ENCODE measurements at places on chromosomes 5 and 9.
A peak's percentile ranks its signal among the peaks of the same experiment; 100 is the strongest.

GRCh38 chr9:87818308-87818707, 64.4 kb upstream of the SPATA31E1 start:
- no peak for DNase-seq

DNA sequence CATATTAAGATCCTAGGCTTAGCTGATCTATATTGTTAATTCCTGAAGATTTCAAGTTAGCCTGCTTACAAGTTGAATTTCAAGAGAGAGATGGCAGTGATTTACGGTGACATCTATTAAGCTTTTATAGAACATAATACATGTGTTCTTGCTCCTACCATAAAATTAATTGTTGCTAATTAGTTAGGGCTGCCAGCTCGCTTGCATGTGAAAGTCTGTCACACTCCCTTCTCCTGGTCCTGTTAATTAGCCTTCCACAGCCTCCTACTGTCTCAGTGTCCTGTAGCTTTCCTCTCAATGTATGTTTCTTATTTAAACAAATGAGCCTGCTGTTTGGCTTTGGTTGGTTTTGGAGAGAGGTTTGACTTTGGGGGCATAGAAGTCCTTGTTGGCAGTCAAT, 247.2 kb downstream of the NTRK2 start:
- no peak for DNase-seq

DNA sequence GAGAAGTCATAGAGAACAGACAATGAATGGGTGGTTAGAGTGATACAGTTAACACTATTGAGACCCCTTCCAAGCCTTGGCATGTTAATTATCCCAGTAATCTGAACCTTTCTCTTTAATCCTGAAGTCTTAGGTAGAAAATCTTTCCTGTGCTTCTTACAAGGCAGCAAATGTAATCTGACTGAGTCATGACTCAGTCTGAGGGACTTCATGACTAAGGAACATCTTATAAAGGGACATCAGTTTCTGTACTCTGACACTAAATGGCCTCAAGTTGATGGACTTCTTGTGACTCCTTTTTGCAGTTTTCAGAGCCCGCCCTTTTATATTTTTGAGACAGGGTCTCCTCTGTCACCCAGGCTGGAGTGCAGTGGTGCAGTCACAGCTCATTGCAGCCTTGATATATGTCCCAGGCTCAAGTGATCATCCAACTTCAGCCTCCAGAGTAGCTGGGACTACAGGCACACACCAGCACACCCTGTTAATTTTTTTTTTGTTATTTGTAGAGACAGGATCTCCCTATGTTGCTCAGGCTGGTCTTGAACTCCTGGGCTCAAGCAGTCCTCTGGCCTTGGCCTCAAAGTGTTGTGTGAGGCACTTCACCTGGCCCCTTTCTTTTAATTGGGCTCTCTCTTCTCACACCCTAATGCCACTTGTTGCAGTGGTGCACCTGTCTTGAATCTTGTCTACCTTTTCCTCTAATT, 9.5 kb downstream of the EXOSC3 start:
- no peak for DNase-seq

DNA sequence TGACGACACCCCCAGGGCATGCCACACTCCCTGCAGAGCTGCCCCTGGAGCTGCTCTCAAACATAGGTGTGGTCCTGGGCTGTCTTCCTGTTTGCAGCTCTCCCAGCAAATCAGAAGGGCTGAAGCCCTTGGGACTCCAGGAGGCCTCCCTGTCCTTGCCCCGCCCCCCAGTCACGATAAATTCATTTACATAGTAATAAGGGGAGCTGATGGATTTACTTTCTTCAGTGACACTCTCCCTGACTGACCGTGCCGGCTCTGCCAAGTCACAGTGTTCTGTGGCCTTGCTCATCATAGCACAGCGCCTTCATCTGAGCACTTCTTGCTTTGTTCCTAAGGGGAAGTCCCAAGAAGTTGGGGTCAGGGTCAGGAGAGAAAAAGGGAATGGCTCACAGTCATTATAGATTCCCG, 121.4 kb downstream of the ENC1 start:
- DNase-seq: no peak

DNA sequence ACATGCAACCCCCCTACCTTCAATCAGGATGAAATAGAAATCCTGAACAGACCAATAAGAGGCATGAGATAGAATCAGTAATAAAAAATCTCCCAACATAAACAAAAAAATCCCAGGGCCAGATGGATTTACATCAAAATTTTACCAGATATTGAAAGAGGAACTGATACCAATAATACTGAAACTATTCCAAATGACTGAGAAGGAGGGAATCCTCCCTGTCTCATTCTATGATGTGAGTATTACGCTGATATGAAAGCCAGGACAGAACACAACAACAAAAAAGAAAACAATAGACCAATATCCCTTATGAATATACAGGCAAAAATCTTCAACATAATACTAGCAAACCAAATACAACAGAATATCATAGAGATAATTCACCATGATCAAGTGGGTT, 109.0 kb upstream of the SMC2 start:
- peak; percentile 19 for DNase-seq

DNA sequence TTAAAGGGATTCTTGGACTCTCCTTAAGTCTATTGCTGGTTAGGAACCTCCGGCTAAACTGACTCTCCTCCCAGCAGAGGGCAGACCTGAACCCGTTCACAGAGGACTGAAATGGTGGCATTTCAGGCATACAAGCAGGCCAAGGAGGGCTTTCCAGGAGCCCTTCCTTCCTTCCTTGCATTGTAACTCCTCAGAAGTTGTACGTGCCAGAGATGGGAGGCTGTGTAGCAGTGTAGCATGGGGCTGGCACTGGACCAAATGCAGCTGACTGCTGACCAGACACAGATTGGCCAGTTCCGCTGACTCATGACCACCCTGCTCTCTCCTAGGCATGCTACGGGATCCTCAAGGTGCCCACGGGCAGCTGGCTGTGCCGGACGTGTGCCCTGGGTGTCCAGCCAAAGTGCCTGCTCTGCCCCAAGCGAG, 36.4 kb downstream of the JADE2 start:
- DNase-seq: no peak

- DNase-seq: no peak
Measured at GRCh38 chr5:69451941-69452647, 37.2 kb downstream of the MARVELD2 start.

GRCh38 chr9:137434498-137435380, 6.4 kb downstream of the ENTPD8 start:
- DNase-seq: no peak

GRCh38 chr9:124038239-124038638, 26.7 kb downstream of the LHX2 start:
- no peak for DNase-seq

- no peak for DNase-seq
Measured at GRCh38 chr5:123535648-123536047, 23.7 kb downstream of the CSNK1G3 start.

- no peak for DNase-seq
Measured at GRCh38 chr9:18188971-18189370, 285.0 kb upstream of the ADAMTSL1 start.

DNA sequence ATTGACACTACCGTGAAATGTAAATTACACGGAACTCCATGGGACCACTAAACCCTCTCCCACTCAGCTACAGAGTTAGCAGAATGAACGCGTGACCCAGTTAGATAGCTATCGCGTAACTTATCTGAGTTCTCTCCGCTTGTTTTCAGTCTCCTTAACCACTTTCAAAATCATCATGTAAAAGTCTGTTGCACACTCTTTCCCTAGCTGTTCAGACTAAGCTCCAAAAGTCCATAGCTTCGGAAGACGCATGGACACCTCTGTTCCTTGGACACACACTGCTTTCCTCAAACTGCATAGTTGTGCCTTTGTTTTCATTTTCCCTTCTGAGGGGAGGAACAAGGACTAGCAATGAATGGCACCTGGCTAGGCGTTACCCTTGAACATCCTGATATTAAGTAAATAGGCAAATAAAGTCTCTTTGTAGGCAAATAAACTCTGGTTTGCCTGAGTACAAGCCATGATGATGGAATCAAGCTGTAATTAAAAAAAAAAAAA, 83.3 kb downstream of the DAPK1 start:
- DNase-seq: no peak

- DNase-seq: peak; percentile 98
Measured at GRCh38 chr9:117718085-117718484, 13.9 kb downstream of the TLR4 start.

DNA sequence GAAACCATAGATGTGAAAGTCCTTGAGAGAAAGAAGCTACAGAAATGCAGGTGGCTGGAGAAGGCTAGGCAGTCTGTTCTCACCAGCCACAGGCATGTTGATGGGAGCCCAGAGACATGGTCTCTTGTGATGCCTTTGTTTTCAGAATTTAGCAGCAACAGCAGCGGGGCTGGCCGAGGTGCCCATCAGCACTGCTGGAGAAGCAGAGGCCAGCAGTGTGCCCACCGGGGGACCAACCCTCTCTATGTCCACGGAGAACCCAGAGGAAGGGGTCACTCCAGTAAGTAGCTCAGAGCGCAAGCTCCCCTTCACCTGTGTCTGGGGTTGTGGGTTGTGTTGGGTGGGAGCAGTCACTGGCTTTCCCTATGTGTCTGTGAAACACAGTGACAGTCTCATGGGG, 59.6 kb downstream of the COL15A1 start:
- no peak for DNase-seq

GRCh38 chr9:13380903-13381302, 101.4 kb upstream of the MPDZ start:
- no peak for DNase-seq

DNA sequence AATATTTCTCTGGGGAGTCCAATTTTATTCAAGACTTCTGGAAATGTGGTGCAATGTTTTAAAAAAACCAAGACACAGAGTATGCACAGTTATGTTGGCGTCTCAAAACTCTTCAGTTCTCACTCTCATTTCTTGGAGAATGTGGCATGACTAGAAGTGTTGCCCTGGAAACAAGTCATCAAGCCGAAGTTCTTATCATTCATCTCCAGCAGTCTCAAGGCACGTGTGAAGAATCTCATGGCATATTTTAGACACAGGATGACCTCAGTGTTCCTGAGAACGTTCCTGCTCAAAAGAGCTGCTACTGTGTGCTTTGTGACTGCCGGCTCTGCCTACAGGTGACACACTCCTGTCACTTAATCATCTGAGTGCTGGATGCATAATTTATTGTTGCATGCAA, 147.4 kb upstream of the IRX4 start:
- no peak for DNase-seq

- no peak for DNase-seq
Measured at GRCh38 chr5:177524941-177525655, 8.3 kb upstream of the DDX41 start.

GRCh38 chr9:115306865-115307264, 188.9 kb upstream of the TNC start:
- no peak for DNase-seq

DNA sequence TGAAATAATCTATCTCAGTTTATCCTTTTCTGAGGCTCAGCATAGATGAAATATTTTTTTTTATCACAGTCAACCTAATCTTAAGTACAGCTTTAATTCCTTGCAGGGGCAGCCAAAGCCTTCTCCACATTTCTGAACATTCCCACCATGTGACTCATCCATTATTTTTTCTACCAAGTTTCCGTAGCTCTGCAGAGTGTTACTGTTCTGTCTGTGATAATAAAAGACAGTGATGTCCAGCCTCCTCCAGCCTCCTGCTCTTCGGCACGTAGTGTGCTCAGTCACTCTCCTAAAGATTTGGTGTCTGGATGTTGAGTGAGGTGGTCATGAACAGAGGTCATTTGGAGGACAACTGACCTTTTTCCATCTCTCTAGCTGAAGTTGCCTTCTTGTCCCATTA, 338.1 kb upstream of the ADAMTS16 start:
- no peak for DNase-seq

- DNase-seq: no peak
Measured at GRCh38 chr5:97119007-97119390, 23.4 kb downstream of the LIX1 start.

GRCh38 chr5:145943674-145944121, 7.3 kb downstream of the SH3RF2 start:
- peak; percentile 39 for DNase-seq

DNA sequence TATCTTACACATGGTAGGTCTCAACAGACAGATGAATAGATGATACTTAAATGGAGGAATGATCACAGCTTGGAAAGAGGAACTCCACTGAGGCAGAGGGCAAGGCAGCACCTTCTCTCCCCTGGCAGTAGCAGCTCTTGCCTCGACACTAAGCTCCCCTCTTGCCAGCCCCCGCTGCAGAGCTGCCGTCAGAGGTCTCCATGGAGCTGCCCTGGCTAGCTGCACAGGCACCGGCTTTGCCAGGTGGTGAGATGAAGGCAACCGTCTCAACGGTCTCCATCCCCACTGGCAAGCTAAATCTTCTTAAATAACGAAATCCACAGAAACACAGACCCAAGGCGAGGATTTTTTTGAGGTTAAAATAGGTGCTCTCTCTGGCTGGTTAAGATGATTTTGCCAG, 81.2 kb downstream of the CRB2 start:
- DNase-seq: no peak

DNA sequence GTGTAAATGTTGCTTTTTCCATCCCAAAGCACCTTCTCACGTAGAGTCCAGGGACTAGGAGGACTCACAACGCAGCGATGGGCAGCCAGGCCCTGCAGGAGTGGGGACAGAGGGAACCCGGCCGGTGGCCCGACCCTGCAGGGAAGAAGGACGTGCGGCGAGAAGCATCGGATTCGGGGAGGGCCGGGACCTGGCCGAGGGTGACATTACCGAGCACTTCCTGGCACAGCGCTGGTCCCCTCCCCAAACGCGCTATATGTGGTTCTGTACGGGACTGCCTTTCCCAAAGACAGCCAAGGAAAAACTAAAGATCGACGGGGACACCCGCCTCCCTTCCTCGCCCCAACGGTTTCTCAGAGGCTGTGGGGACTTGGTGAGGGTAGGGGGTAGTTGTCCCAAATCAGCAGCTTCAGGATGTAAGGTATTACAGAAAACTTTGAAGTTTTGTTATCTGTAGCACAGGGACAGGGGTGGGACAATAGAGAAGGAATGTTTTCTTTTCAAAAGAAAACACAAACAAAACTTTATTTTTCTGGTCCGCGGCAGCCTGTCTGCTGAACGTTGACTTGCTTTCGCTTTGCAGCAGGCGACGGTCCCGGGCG, 887 bp upstream of the MAP3K1 start:
- no peak for DNase-seq

GRCh38 chr5:431001-431710, 11.8 kb upstream of the EXOC3 start:
- DNase-seq: peak; percentile 37

GRCh38 chr9:83976372-83976771, 3.6 kb downstream of the HNRNPK start:
- DNase-seq: no peak

DNA sequence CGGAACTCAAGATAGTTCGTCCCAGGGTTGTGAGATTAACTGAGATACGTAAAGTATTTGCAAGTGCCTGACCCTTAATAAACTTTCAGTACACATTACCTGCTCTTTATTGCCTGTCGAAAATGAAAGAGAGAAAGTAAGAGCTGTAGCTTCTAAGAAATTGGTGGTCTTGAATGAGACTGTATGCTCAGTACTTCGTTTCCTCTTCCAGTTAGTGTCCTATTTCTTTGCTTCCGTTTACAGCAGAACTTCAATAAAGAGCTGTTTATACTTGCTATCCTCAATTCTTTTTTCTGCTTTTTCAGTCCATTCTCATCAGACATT, 534 bp downstream of the SRFBP1 start:
- DNase-seq: peak; percentile 27

- no peak for DNase-seq
Measured at GRCh38 chr9:115209601-115210306, 91.8 kb upstream of the TNC start.

- no peak for DNase-seq
Measured at GRCh38 chr5:88377705-88378656, 109.3 kb upstream of the TMEM161B start.

- DNase-seq: no peak
Measured at GRCh38 chr5:58455066-58455465, 4.8 kb downstream of the PLK2 start.

- DNase-seq: no peak
Measured at GRCh38 chr5:44665101-44665701, 143.5 kb upstream of the MRPS30 start.

- DNase-seq: no peak
Measured at GRCh38 chr9:132156262-132156661, 5.6 kb upstream of the NTNG2 start.

Measured in MV-4-11 (cell line).